Thoracic aorta (tissue), 2 donors: ENCODE measurements at places on chromosomes 2 and 18. TPM values are rescaled to one million over a fixed set of nuclear protein-coding genes. Genes with fewer than 3 reads are reported as not detected.

IL1R2 gene
- 18.3 TPM for total RNA-seq

POTEE gene
- total RNA-seq = not detected

CYP27C1 gene
- total RNA-seq = not detected

RNU2-63P gene
- total RNA-seq = not detected

G6PC2 gene
- not detected for total RNA-seq

RBKS gene
- total RNA-seq = 5.0 TPM

CYP26B1 gene
- 20.8 TPM for total RNA-seq

AMMECR1L gene
- total RNA-seq = 18.6 TPM

GPBAR1 gene
- total RNA-seq = 3.5 TPM

GPD2 gene
- total RNA-seq = 31.7 TPM

PTH2R gene
- total RNA-seq = not detected

DNA sequence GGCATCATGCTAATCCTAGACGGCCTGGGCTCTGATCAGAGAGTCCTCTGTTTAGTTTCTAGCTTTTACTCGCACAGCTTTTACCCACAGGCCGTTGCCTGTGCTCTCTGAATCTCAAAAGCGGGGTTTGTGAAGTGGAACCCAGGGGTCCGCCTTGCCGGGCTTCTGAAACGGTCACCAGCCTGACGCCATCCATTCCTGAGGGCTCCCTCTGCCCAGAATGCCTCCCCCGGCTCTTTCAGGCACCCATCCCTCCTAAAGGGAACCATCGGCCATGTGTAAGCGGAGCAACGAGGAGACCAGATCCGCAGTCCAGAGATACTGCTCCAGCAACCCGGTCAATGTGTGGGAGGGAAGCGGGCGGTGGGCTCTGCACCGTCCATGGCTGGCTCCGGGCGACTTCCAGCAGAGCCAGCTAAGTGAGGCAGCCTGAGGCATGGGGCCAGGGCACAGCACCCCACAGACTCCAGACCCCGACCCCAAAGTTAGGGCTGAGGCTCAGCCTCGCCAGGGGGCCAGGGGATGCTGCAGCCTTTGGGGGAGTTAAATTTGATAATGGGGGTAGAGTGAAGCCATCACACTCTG, 28.8 kb downstream of the SALL3 start:
- DNase-seq = no peak

DNA sequence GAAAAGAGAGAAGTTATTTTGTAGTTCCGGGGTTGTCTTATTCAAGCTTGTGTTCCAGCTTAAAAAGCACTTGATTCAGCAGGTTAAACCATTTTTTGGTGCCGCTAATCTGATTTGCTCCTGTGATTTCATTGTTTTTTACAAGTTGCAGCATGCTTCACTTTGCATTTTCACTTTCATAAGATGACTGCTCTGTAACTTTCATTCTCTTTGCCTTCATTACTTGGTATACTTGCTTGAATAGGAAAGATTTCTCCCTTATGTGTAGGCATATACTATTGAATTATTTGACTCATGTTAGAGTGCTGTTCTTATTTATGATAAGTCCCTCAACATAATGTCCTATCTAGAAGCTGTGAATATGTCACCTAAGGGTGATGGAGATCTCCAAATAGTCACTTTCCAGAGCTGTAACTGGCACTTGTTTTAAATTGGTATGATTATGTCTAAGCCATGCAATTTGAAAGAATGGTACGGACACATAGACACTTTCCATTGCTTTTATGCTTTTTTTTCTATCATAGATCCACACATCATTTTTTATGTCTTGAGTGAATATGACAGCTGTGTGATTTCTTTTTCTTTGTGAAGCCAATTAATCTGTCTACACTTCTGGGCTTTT, 254.5 kb downstream of the DSEL start:
- no peak for DNase-seq

- DNase-seq = no peak
Measured at GRCh38 chr2:220144411-220144810, 517.0 kb downstream of the SLC4A3 start.

DNA sequence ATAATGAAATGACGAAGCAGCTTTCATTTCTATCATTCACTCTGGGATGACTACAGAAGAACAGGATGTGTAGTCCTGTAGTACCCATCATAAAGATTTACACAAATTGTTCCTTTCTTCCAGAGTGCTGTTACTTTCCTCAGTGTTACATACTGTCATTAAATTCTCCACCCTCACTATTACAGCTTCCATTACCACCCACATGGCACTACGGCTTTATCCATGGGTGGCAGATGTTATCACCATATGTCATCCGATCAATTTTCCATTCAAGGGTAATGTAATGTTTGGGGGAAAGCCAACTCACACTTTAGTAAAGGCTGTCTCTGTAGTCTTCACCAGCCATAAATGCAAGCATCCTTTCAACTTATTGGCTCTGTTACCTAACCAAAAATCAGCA, 7.1 kb upstream of the CSRNP3 start:
- no peak for DNase-seq

DNA sequence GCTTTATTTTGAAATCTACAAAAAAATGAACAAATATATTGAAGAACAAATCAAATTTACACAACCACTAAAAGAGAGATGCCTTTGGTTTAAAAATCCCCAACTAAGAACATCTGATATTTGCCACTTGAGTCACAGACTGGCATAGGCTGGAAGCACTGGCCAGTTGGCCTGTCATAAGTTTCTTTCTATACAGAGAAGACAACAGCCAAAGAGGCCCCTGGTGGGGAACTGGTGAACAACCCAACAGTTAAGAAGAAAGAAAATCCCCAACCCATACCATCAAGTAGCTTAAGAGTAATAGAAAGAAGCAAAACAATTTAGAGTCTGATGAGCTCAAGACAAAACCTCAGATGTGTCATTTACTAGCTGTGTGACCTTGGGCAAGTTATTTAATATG, 45.5 kb downstream of the OSR1 start:
- no peak for DNase-seq

- DNase-seq = no peak
Measured at GRCh38 chr2:239911641-239912071, 113.5 kb downstream of the NDUFA10 start.

DNA sequence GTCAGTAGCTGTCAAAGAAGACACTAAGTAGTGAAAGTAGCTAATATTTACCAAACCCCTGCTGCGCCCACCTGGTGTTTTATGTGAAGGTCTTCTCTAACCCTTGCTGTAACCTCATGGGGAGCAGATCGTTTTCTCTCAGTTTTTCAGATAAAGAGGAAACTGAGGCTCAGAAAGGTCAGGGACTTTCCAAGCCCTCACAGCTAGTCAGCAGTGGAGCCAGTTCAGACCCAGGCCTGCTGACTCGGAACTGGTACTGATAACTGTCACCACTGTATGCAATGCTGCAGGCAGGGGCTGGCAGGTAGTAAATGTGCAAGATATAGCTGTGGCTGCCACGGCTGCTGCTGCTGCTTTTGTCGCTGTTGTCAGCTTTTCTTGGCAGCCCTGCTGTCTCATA, 69.1 kb downstream of the LRRFIP1 start:
- no peak for DNase-seq

DNA sequence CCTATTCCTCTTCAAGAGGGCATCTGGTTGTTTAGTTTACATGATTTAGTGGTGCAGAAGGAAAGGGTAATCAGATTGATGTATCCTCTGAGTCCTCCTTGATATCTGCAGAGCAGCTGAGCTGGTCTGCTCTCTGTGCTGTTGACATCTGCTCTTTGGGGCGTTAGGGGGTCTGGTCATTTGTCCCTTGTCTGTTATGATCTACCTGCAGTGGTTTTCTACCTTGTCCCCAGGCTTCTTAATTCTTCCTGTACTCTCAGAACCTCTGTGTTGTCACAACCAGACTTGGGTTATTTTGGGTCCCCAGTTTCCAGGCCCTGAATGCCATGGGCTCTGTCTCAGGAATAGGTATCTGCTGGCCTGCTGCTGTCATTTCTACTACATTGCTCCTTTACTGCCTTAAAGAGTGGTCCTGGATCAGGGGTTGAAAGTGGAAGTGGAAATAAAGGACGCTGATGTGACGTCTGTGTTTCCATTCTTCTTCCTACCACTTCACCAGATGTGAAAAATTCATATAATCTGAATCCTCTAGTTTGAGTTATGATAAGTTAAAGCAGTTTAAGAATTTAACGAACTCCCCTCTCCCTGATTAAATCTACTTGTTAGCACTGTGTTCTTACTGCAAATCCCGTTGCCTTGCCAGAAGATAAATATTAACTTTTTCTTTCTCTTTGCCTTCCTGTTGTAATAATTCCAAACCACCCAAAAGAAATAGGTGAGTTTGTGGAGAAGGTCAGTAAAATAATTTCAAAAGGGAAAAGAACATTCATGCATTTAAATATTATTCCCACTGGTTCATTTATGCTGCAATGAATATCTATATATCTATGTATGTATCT, 16.6 kb upstream of the CPS1 start:
- no peak for DNase-seq

DNA sequence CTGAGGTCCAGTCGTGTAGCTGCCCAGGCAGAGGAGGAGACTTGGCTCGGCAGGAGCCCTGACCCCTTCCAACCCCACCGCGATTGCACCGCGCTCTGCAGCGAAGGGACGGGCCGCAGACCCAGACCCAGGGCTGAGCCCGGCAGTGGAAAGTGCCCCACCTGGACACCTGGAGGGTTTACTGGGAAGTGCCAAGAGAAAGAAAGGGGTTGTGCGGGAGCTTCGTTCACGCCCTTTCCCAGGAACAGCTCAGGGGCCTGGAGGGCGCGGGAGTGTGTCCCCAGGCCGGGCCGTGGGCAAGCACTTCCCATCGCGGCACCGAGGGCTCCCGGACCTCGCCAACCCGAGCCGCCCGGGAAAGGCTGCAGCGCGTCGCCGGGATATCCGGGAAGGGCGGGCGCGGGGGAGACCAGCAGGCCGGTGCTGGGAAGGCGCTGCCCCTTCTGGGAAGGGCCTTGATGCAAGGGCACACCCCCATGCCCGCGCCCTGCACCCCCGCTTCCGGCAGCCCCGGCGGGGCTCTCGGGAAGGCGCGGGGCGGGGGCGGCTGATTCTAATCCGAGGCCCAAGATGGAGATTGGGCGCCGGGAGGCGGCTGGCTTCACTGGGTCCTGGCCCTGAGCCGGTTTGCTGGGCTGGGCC, 36.1 kb upstream of the MRPL33 start:
- peak; percentile 74 for DNase-seq

DNA sequence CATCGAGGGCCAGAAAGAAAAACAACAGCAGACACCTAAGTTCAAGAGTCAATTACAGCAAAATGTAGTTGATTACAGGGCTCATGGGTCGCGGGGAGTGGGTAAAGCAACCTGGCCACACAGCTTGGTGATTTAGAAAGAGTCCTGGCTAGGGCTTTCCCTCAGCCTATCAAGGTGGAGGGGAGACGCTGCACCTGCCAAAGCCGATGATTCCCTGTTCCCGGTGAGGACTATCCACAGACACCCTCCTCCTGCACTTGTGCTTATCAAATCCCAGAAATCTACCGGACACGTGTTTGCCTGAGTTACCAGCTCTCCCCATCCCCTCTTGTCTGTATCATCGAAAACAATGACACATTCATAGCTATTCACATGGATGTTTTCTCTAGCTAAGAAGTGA, 7.0 kb upstream of the SOX11 start:
- no peak for DNase-seq

DNA sequence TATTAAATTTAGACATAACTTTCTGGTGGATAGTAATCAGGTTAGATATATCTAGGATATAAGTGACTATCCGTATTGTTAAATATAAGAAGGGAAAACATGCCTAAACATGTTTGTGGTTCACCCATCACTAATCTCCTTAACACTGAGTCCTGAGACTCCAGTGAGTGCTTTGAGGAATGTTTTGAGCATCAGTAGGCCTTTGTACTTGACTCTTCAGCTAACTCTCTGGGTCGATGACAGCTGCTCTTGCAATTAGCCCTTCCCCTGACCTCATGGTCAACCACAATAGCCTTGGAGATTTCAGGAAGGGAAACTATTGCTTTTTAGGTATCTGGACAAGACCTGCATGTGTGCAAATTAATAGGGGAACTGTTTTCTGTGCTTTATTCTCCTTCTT, 716.8 kb downstream of the EPHA4 start:
- no peak for DNase-seq

- no peak for DNase-seq
Measured at GRCh38 chr18:12652861-12653401, 5.0 kb downstream of the SPIRE1 start.

GRCh38 chr2:193808877-193809276, 1614.1 kb upstream of the TMEFF2 start:
- no peak for DNase-seq

GRCh38 chr2:38220164-38220563, 144.2 kb upstream of the CYP1B1 start:
- no peak for DNase-seq

GRCh38 chr2:145721681-145722080, 1201.8 kb upstream of the ZEB2 start:
- DNase-seq = no peak

DNA sequence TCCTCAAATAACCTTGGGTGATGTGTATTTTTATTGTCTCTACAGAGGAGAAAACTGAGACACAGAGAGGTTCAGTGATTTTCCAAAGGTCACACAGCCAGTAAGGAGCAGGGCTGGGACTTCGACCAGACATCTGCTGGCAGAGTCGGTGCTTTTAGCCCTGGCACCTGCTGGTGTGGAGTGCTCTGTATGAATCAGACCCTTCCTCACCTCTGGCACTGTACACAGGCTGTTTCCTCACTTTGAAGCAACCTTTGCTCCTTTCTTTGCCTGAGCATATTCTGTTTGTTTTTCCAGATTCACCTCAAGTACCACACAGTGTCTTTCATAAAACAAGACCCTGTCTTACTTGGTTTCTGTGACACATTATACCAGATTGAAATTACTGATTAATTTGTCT, 107.9 kb downstream of the DPP10 start:
- DNase-seq = no peak

DNA sequence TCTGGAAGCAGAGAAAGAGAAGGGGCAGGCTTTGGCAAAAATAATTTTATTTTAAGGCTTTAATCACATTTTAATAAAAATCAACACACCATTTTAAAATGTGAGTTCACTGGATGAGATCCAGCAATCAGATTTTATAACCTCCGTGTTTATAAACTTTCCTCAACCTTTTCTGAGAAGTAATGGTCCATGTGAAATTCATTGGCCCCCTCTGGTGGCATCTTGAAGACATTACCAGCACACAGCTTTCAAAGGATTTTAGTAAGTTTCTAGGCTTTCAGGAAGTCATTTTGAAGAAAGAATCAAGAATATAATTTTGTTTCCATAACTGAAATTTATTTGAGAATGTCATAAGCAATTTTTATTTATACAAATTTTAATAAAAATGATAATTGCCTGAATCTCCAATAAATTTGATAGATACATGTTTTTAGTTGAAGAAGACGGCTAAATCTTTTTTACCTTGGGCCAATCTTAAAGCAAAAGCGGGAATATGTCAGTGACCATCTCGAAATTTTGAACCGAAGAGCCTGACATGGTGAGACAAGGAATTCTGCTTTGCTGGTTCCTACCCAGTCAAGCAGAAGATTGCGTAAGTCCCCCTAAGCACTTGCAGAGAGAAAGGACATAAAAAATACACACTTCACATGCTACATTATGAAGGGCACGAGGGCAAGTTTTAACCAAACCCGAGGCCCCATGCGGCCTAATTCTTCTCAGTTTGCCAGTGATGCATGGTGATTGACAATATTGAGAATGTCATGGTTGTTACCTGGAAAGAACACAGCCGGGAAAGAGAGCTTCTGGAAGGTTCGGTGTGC, 128.4 kb upstream of the CBLN2 start:
- DNase-seq = no peak

GRCh38 chr2:104286841-104287240, 567.1 kb upstream of the POU3F3 start:
- DNase-seq = no peak

- no peak for DNase-seq
Measured at GRCh38 chr2:196961889-196962288, 35.4 kb upstream of the PGAP1 start.

GRCh38 chr2:182906454-182906853, 40.0 kb upstream of the FRZB start:
- no peak for DNase-seq
